PC-3 (cell line): ENCODE measurements at places on chromosomes 7 and 10. TPM values are rescaled to one million over a fixed set of nuclear protein-coding genes. Genes with fewer than 3 reads are reported as not detected.

DNA sequence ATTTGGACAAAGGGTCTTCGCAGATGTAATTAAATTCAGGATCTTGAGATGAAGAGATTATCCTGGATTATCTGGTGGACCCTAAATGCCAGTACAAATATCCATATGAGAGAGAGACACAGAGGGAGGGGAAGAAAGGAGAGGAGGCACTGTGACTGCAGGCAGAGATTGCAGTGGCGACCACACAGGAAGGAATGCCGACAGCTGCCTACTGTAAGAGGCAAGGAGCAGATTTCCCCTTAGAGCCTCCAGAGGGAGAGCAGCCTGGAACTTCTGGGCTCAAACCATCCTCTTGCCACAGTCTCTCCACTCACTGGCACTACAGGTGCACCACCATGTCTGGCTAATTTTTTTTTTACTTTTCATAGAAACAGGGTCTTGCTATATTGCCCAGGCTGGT is 152.3 kb downstream of the SDK1 start:
- DNase-seq: no peak

DNA sequence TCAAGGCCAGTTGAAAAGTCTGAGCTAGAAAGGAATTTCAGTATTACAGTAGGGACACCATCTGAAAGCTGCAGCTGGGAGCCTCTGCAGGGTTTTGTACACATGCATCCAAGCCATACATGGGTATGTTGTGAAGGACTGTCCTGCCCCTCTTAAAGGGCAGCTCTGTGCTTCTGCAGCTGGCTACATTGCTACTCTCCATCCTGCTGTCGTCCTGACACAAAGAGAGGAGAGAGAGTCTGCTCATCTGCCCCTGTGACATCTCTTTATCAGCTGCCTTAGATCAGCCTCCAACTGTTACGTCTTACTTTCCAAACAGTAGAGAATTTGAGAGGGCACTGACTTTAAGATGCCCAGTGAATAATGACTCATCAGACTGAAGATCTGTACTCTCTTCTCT is 602.7 kb downstream of the SORCS3 start:
- no peak for DNase-seq

- DNase-seq: peak; percentile 25
These were observed 21.8 kb upstream of the LRRC4 start for GRCh38 chr7:128053023-128053422.

DNA sequence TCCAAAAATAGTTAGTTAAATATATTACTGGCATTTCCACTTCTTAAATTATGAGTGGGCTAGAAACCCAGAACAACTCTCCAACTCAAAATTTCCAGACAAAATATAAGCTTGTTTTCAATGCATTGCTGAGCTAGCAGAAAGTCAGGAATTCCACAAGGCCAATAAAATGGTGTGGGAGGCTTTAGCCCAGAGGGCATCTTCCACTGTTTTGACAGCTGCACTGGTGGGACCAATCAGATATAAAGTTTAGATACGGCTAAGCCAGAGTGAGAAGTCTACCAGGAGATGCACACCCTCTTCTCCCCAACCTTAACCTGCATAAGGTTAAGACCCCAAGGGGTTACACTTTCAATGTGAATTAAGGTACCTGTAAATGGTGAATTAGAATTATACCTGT is 76.6 kb downstream of the AMPH start:
- no peak for DNase-seq

The ALOX5 gene
- 0.11 and 0.92 TPM in 2 replicates for total RNA-seq

DNA sequence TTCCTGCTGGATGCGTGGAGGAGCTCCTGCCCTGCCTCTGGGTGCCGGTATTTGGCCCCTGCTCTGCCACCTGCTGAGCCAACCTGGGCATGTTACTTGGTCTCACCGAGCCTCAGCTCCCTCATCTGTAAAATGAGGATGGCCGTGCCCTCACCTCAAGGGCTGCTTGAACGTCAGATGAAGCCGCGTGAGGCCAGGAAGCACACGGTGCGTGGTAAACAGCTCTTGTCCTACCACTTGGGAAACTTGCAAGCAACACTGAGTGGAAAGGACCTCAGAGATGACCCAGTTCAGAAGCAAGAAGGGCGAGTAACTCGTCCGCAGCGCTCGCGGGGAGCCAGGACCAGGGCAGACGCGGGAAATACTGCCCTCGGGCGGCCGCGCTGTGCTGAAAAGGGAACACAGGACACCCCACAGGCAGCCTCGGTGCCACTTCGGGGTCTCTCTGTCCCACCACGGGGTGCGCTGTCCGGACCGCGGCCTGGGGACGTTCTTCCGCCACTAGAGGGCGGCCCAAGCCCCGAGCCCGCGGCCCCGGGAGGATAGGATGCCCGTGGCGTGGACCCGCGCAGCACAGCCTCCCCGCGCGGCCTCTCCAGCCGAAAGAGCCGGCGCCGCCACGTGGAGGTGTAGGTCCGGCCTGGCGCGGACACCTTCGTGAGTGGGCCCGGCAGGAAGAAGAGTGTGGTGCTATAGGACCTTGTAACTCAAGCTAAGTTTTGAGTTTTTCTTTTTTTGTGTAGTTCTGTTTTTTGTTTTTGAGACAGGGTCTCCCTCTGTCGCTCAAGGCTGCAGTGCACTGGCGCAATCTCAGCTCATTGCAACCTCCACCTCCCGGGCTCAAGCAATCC is 94.1 kb downstream of the PRKAG2 start:
- DNase-seq: peak; percentile 60

DNA sequence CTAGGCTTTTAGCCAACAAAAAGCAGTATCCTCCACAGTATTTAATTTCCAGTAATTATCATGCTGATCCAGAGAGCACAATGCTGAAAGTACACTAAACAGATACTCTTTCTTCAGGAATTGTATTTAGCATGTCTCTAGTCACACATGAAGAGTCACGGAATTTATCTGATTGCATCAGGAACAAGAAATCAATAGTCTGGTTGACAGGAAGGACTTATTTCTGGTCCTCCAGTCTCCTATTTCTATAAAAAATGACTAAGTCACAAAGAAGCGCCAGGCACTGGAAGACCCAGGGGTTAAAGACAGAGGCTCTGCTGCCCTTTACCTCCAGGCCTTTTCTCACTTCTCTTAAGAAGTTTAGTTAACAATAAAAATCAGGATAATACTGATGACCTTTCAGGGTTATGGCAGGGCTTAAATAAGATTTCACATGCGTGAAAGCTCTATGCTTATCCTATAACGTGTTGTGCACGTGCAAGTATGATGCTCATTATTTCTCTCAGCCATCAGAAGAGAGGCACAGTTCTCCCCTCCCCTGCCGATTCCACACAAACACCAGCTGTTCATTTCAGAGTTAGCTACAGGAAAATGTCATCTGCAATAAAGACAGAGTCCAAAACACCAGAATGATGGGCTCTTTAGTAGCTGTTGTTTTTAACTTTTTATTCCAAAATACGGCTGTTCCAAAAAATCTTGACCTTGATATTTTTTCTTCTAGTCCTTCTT is 36.9 kb downstream of the SLC26A4 start:
- no peak for DNase-seq

DNA sequence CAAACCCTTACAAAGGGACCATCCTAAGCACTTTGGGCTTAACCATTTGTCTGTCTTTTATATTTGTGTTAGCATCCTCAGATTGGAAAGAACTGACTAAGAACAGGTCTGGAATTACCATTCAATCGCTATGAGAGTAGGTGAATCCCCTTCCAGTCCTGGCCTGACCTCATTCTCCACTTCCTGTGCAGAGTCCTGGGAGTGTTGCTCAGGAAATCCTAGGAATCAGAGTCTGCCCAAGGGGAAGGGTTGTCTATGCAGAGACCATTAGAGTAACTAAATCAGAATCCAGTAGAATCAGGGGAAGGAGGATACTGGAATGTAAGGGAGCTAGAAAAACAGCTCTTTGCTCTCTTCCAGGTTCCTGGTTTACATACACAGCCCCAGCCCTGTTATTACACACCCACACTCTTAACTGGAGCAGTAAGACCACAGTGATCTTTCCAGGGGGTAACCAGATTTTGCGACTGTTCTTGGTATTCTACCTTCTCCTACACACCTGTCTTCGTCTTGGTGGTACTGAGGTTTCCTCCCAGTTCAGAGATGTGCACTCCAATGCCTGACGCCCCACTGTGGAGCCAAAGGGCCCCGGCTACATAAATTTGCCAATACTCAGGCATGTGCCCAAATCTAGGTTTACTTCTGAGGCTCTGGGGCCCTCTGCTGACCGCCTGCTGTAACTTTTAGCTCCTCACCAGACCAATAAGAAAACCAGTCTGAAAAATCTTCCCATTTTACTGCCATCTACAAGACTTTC is 103.7 kb downstream of the RNF216 start:
- DNase-seq: peak; percentile 70

- DNase-seq: no peak
These were observed 796.2 kb downstream of the CCSER2 start for GRCh38 chr10:85124603-85125051.

The NPSR1 gene
- total RNA-seq: not detected in 2 replicates

The PLXNA4 gene
- 1.2 TPM in 2 replicates for total RNA-seq

DNA sequence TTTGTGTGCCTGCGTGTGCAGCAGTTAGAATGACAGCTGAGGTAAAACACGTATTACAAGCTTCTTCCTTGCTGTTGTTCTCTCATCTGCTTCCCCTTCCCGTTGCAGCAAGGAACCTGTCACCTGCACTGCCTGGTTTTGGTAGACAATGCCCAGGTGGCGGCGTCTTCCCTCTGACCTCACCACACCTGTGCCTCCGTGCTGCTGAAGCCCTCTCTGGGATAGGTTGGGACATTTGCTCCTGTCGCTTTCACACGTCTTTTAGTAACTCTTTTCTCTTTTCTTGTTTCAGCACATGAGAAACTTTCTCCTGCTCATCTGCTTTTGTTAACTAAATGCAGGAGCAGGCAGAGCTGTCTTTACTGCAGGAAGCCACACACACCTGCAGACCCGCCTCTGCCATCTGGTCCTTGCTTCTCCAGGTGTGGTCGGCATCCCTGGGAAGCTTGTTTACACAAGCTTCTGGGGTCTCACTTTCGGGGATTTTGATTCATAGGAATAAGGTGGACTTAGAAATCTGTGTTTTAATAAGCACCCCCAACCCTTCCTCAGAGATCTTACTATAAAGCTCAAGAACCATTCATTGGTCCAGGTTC is 60.7 kb upstream of the EXOC6 start:
- DNase-seq: no peak

- DNase-seq: no peak
These were observed 128.6 kb downstream of the WDR37 start for GRCh38 chr10:1184541-1185430.

- no peak for DNase-seq
These were observed 26.8 kb downstream of the COBL start for GRCh38 chr7:51289623-51290303.

The SEC31B gene
- 1.5 and 1.6 TPM in 2 replicates for total RNA-seq

DNA sequence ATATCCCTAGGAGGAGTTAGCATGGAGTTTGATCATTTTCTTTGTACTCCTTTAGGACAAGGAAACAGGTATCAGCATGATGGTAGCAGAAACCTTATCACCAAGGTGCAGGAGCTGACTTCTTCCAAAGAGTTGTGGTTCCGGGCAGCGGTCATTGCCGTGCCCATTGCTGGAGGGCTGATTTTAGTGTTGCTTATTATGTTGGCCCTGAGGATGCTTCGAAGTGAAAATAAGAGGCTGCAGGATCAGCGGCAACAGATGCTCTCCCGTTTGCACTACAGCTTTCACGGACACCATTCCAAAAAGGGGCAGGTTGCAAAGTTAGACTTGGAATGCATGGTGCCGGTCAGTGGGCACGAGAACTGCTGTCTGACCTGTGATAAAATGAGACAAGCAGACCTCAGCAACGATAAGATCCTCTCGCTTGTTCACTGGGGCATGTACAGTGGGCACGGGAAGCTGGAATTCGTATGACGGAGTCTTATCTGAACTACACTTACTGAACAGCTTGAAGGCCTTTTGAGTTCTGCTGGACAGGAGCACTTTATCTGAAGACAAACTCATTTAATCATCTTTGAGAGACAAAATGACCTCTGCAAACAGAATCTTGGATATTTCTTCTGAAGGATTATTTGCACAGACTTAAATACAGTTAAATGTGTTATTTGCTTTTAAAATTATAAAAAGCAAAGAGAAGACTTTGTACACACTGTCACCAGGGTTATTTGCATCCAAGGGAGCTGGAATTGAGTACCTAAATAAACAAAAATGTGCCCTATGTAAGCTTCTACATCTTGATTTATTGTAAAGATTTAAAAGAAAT is 4.8 kb downstream of the BAMBI start:
- no peak for DNase-seq

GRCh38 chr10:90658791-90659190 is 199.0 kb downstream of the HTR7 start:
- peak; percentile 4 for DNase-seq

DNA sequence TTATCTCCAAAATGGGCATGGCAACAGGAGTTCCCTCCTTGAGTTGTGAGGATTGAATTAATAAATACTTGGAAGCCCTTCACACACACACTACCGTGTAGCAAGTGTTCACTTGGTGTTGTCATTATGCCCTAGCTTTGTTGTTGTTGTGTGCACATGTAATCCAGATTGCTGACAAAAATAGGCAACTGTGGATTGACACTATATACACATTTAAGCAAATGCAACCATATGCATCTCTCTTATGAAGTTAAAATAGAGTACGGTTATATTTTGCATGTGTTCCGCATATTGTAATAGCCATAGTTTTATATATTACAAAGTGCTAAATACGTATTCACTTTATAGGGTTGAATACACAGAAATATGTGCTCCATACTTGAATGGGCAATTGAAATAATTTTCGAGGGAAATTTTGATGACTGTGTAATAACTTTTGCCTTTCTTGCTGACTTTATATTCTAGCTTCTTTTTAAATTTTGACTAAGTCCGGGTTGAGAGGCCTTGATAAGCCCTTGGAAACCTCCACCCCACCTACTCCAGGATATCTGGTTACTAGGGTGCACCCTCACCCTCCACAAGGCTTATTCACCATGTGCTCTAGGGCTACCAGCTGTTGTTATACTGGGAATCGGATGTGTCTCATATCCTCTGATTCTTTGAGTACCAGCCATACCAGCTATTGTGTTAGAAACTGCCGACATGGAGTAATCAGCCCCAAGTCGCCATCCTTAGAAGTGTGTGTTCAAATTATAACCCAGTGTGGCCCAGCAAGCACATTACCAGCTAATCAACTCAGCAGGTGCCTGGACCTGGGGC is 265.0 kb downstream of the CAMK1D start:
- no peak for DNase-seq

DNA sequence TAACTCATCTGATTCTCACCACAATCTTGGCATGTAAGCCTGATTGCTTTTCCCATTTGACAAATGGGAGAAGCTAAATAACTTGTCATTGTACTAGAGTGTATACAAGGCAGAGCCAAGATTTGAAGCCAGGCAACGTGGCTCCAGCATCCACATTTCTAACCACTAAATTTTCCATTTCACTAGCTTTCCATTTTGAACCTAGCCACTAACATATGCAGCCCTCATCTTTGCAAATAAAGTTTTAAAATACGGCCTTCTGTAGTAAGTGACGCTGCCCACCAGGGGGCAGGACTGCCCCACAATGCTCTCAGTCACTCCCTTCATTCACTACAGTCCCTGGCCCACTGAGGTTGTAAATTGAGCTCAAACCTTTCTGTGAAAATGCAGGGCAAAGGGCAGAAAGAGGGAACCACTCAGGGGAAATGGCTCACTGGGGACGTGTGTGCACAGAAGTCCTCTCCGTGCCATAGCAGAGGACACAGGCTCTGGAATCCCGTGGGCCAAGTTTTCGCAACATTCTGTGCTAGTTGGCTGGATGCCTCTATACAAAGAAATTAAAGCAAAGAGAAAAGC is 315.7 kb downstream of the TNS3 start:
- DNase-seq: peak; percentile 80

GRCh38 chr7:76193883-76194282 is 7.8 kb upstream of the SRRM3 start:
- no peak for DNase-seq

The SPDYE3 gene
- total RNA-seq: not detected in 2 replicates

The ITIH2 gene
- total RNA-seq: not detected in 2 replicates

GRCh38 chr10:10897400-10897799 is 120.3 kb upstream of the CELF2 start:
- no peak for DNase-seq

GRCh38 chr10:14731875-14732512 is 42.7 kb downstream of the FAM107B start:
- no peak for DNase-seq
